HCT116 (cell line): ENCODE measurements at places on chromosomes 5 and 9. TPM values are rescaled to one million over a fixed set of nuclear protein-coding genes. Genes with fewer than 3 reads are reported as not detected.

Gene SKIC3
- 35.1 TPM for total RNA-seq

Gene ALDH1A1
- total RNA-seq, result 0.44 TPM

Gene SMIM33
- not detected for total RNA-seq

Gene TMCO6
- 28.0 TPM for total RNA-seq

GRCh38 chr9:131690941-131691573 lies 48.8 kb downstream of the RAPGEF1 start:
- no peaks in the 10 kb centered on the region for H3K27me3 ChIP-seq
- no peak for DNase-seq

GRCh38 chr9:114607671-114608524 lies 3.2 kb upstream of the TMEM268 start:
- no peak overlapping the region for H3K4me3 ChIP-seq
- peaks cover 24% of the 10 kb centered on the region for H3K4me1 ChIP-seq
- no peak overlapping the region for H3K27ac ChIP-seq
- no peaks in the 10 kb centered on the region for H3K36me3 ChIP-seq
- no peak for DNase-seq
- H3K27me3 ChIP-seq, result no peaks in the 10 kb centered on the region

- H3K36me3 ChIP-seq, result no peaks in the 10 kb centered on the region
- no peaks in the 10 kb centered on the region for H3K27me3 ChIP-seq
- no peak overlapping the region for H3K4me3 ChIP-seq
- H3K4me1 ChIP-seq, result peaks cover 11% of the 10 kb centered on the region; the same call in 1 of the 2 replicates
Measured at GRCh38 chr9:89444274-89444673, 53.6 kb downstream of the SEMA4D start.

DNA sequence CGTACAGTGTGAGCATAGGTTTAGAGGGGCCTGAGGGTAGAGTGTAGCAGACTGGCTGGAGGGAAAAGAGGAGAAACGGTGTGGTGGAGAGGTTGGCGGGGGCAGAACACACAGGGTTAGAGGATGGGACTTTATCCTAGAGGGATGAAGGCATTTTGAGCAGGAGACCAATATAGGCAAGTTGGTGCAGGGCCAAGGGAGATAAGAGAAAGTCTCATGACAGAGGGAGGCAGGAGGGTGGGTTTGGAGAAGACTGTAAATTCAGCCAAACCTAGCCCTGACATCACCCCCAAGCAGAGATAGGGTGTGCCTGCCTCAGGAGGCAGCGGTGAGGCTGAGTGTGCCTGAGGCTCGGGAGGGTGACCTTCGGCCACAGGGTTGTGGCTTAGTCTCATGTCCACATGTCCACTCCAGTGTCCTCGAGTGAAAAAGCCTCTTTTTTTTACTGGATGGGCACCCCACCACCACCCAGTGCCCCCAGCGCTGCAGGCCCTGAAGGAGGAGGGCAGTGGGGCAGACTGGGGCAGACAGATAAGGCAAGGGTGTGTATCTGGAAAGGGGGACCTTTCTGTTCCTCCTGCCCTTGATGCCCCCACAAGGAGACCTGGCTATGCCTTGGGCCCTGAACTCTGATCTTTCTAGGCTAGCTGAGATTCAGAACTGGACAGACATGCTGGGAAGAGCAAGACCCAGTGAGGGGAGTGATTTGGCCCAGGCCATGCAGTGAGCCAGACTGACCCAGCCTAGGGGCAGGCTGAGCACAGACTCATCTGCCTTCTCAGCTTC lies 108.7 kb downstream of the RGS3 start:
- H3K27me3 ChIP-seq, result no peaks in the 10 kb centered on the region
- H3K27ac ChIP-seq, result no peak overlapping the region
- no peak for DNase-seq
- H3K36me3 ChIP-seq, result no peaks in the 10 kb centered on the region

DNA sequence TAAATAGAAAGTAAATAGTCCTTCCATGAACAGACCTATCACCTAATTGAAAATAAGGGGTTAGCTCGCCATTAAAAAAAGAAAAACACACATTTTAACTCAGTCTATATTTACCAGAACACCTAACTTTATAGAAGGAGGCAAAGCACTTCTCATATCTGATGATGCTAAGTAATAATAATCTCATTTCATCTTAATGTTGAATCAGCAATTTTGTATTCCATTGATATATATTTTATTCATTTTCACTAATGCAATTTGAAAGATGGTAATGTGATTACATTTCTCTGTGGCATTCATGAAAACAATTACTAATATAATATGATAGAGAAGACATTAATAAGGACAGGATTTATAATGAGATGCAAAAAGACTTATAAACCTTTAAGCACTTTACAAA lies 276.7 kb downstream of the BNC2 start:
- H3K27me3 ChIP-seq, result 0 out of 2 replicates have a peak, but pooled peaks cover 6% of the 10 kb centered on the region
- no peak overlapping the region for H3K27ac ChIP-seq
- no peak for DNase-seq
- H3K4me3 ChIP-seq, result no peak overlapping the region

DNA sequence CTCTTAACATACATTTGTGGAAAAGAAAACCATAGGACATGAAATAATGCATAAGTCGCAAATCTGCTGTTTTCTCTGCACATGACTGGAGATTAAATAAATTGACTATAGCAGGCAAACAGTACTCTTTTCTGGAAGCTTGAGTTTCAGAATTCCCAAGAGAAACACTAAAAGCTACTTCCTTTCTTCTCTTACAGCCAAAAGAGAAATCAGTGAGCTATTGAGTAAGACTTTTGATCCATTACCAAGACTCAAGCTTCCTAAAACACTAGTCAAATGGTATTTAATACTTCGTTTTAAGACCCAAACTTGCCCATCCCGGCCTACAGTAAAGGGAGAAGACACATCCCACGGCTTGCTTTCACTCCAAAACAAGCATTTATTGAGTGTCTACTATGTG lies 335.8 kb upstream of the PUM3 start:
- no peak overlapping the region for H3K4me3 ChIP-seq
- no peaks in the 10 kb centered on the region for H3K36me3 ChIP-seq
- H3K4me1 ChIP-seq, result no peaks in the 10 kb centered on the region
- no peak for DNase-seq
